CD4-positive, CD25-positive, alpha-beta regulatory T cell (primary cell): ENCODE measurements at places on chromosomes 16 and 17.

GRCh38 chr17:21378553-21378952, 2.4 kb downstream of the KCNJ12 start:
- DNase-seq: no peak

DNA sequence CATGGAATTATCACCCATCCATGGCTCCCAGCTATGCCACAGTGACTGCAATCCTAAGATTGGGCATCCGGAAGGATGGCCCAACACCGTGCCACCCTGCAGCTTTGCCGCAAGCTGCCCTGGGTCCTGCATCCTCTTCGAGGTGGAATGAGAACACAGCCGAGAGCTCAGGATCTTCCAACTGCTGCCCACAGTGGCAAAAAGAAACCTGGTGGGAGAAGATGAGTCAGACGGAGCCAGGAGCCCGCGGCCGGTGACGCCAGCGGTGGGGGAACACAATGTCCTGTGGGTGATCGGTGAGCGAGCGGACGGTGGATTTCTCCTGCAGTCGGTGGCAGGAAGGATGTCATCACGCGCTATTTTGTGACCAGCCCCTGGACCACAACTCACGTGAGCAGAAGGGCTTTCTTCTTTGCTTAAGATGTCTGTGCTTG, 20.1 kb downstream of the CD7 start:
- peak; percentile 88 for DNase-seq

DNA sequence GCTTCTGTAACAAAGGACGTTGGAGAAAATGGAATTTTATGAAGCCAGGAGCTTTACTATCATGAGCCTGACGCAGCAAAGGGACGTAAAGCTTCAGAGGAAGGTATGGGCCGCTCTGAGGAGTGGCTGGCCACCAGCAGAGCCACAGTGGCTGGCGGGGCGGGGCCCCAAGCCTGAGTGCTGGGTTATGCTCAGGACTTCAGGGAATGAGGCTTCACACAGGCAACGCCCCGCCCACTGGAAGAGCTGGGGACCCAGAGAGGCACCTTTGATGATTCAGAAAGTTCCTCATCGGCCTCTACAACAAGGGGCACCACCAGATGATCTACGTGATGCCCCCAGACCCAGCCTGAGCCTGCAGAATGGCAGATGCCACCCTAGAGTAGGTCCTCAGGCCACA, 8.8 kb downstream of the NOB1 start:
- no peak for DNase-seq

- no peak for DNase-seq
Observed at GRCh38 chr17:55303701-55304145, 39.0 kb downstream of the HLF start.

DNA sequence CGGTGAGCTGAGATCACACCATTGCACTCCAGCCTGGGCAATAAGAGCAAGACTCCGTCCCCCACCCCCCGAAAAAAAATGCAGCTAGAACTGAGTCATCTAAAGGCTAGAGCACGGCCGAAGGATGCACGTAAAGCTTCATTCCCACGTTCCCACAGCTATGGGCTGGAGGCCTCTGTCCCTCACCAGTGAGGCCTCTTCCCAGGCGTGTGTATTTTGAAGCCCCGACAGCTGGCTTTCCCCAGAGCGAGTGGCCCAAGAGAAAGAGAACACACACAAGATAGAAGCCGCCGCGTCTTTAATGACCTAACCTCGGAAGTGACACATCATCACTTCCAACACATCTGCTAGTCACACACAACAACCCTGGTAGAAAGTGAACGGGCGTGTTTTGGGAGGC, 6.6 kb upstream of the KCTD5 start:
- DNase-seq: no peak

- DNase-seq: no peak
Observed at GRCh38 chr17:4449736-4450135, 16.0 kb downstream of the SPNS3 start.

GRCh38 chr16:19555938-19556771, 652 bp downstream of the VPS35L start:
- DNase-seq: peak; percentile 52

DNA sequence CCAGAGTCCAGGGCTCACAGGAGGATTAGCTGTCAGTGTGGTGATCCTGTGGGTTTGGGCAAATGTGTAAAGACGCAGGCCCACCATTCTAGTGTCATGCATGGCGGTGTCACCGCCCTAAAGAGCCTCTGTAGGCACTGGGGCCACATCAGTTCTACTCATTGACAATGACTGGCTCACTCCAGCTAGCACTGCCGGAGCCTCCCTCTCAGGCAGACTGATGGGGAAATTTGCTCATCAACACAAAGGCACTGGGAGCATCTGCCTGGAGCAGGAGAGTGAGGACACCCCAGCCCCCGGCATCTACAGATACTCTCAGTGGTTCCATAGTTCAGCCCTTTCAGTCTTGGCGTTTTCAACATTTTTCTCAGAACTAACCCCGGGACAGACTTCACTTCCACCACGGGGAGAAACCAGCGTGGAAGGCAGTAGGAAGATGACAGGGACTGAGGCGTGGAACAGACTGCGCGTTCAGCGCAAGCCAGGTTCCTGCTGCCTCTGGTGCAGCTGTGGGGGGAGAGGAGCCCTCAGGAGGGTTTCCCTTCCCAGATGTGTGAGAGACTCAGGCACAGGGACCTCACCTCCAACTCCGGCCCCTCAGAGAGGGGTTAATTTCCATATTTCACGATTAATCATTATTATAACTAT, 256.6 kb downstream of the RBFOX3 start:
- DNase-seq: no peak

- DNase-seq: no peak
Observed at GRCh38 chr16:58049232-58050185, 24.0 kb downstream of the MMP15 start.

DNA sequence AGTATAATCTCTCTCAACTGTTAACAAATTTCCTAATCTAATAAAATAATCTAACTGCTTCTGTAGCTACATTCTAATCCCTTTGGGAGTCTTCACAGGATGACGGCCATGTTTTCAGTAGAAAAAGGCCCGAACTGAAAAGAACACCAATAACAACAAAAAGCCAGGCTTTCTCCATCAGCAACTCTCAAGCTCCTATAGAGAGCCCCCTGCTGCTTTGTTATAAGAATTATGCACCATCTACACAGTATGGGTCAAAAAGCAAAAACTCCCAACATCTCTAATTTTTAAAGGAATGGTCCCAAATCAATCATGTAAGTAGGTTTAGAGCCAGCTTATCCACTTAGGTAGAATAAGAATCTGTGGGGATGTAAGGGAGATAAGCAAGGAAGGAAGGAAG, 163.6 kb upstream of the C17orf78 start:
- no peak for DNase-seq

DNA sequence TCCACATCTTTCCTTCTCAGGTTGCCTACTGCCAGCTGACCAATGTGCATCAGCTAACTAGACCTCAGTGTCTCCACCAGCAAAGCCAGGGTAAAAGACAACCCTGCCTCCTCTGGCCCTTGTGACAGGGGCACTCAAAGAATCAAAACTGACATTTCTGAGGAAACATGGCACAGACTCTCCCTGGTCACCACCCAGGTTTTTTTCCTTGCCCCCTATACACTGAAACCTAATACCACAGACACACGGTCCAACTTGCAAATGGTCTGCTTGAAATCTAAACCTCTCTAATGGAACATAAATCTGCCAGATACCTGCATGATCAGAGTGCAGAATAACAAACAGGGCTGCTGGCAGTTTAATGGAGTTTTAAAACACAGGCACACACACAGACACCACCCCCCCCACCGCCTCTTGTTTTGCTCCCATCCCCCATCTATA, 19.5 kb upstream of the CORO6 start:
- no peak for DNase-seq

GRCh38 chr16:52408191-52408845, 138.6 kb downstream of the TOX3 start:
- no peak for DNase-seq

DNA sequence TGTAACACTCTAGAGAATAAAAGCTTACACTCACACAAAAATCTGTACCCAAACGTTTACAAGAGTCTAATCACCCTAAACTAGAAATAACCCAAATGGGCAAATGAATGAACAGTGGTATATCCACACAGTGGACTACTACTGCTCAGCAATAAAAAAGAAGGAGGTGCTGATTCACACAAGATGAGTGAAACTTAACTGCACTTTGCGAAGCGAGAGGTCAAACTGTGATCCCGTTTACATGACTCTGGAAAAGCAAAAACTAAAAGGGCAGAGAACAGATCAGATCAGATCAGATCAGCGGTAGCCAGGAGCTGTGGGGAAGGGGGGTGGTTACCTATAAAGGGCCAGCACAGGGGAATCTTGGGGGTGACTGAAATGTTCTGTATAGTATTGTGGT, 113.4 kb downstream of the TRIM37 start:
- DNase-seq: no peak

GRCh38 chr16:67766291-67766690, 40.1 kb downstream of the RANBP10 start:
- no peak for DNase-seq

GRCh38 chr16:57127037-57127763, 34.8 kb downstream of the CPNE2 start:
- DNase-seq: no peak

DNA sequence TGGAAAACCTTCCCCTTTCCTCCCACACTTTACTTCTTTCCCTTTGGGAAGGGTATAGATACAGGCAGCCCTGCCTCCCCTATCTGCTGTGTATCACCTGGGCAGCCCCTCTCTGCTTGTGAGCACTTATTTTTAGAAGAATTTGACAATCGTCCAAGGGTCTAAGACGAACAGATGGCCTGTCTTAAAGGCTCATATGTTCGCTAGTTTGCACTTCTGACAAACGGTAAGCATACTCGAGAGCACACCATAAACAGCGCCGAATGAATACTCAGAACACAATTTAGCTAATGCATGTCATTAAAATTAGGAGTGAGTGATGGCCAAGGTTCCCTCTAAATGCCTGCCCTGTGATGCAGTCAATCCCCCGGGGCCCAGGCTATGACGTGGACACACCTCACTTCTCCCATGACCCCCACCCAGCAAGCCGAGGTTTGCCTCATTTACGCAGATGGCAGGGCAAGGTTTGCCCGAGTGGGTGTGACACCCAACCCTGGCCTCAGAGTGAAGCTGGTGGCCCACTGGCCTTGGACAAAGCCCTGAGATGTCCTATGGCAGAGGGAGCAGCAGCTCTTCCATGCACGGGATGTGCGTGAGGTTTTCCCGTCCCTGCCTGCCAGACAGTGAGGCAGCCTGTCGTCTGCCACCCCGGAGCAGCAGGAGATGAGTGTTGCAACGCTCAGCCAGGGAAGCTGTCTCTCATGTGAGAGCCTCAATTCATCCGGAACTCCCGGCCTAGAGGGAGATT, 125.2 kb downstream of the C16orf78 start:
- DNase-seq: no peak

DNA sequence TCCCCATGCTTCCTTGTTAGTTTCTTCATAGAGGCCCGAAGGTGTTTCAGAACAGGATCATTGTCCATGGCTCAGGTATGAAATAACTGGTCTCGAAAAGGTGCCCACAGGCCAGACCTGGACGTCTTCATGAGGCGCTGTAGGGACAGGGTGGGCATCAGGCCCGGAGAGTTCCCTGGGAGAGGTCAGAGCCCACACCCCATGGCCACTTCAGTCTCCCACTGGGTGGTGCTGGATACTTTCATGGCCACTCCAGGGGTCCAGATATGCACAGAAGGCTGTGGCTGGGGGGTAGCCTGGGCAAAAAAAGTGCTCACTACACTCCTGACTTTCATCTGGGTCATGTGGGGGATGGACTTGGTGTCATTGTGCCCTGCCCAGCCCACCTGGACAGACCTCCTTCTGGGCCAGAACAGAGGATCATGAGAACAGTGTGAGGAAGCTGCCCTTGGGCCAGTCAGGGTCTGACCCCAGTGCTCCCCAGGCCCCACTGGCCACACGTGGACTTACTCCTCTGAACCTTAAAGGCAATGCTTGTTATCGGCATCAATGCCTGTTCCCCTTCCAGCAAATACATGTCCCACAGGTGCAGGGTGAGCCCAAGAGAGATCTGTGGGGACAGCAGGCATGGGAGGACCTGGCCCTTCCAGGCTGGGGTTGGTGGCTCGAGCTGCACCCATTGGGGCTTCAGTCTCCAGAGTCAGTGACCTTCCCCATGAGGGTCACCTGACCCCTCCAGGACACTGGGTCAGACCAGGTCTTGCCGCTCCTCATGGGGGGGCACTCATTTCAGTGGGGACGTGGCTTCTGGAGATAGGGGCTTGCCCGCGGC, 36.9 kb downstream of the LGALS9 start:
- DNase-seq: no peak

GRCh38 chr16:86870380-86870779, 292.0 kb downstream of the FOXL1 start:
- DNase-seq: no peak

- no peak for DNase-seq
Observed at GRCh38 chr16:64627781-64628180, 494.1 kb downstream of the CDH11 start.

DNA sequence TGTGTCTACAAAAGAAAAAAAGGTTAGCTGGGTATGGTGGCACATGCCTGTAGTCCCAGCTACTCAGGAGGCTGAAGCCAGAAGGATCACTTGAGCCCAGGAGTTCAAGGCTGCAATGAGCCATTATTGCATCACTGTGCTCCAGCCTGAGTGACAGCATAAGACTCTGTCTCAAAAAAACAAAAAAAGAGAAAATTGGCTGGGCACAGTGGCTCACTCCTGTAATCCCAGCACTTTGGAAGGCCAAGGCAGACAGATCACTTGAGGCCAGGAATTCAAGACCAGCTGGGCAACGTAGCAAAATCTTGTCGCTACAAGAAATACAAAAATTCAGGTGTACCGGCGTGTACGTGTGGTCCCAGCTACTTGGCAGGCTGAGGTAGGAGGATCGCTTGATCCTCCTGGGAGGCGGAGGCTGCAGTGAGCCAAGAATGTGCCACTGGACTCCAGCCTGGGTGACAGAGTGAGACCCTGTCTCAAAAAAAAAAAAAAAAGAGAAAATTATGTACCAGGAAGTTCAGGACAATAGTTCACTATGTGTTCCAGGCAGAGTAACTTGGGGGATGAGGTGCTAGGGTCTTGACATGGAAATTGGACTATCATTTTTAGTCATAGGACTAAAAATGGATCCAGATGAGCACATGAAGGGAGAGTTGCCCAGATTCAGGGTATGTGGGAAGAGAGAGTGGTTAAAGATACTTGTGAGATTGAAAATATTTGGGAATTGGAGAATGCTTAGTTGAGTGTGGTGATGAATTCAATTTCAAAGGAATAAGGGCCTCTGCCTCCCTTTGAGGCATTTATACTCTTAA, 11.0 kb downstream of the ALDH3A2 start:
- DNase-seq: no peak

GRCh38 chr16:84340325-84341040, 27.9 kb upstream of the ATP2C2 start:
- no peak for DNase-seq
